ENCODE measurements at places on chromosomes 6 and 20. TPM values are rescaled to one million over a fixed set of nuclear protein-coding genes. Genes with fewer than 3 reads are reported as not detected.

GRCh38 chr20:50920997-50921396 is 10.2 kb downstream of the ADNP start:
- peak; percentile 41 for DNase-seq

GRCh38 chr6:75113446-75113845 is 92.4 kb downstream of the COL12A1 start:
- DNase-seq = peak; percentile 46

GRCh38 chr6:50966532-50966931 is 147.9 kb downstream of the TFAP2B start:
- DNase-seq = no peak

- DNase-seq = no peak
Measured at GRCh38 chr6:150492507-150492906, 107.2 kb upstream of the PLEKHG1 start.

DNA sequence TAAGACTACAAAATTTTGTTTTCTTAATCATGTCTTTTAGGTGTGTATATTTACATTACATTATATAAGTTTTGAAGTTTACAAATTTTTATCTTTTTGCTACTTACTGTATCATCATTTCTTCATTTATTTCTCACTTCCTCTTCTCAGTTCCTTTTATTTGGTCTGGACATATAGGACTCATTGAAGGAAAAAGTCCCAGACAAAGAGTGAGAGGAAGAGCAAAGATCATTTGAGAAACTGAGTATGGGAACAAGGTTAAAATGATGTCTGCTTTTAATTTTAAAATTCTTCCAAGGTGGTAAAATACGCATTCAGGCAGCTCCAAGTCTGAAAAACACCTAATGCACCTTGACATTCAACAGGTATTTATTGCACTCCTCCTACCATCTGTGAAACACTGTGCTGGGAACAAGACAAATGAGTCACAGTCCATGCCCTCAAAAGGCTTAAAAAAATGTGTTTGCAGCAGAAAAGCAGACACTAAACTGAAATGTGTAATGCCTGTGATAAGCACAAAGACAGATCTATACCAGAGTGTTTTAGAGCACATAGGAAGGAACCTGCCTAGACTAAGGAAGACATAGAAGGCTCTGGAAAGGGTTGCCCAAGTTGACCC is 63.2 kb downstream of the PKIB start:
- peak; percentile 5 for DNase-seq

DNA sequence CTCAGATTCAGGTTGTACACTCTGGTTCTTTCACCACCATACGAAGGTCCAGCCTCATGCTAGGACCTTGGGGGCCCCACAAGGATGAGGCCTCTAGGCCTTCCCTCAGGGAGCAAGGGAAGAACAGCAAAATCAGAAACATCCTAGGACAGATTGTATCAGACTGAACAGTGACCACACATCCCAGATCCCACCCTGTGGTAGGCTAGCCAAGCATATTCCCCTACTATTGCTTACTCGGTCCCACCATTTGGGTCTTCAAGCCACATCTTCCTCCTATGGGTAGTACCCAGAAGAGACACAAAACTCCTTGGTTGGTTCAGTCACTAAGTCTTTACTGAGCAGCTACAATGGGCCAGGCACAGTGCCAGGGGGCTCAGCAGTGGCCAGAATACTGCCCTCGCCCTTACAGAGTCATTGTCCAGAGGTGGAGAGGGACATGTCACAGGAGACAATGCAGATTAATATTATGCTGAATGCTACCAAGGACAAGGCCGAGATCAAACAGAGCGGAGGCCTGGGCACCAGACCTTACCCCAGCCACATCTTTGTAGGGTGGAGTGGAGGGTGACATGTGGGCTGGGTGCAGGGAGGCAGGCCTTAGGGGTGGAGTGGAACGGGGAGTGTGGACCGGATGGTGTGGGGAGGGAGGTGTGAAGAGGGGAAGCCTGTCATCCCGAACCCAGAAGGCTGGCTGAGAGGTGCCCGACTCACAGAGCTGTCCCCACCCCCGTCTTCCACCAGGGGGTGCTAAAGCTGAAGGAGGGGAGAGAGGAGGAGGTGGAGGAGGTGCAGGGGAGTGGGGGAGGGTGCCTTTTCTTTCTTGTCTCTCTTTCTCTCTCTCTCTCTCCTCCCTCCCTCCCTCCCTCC is 6.8 kb upstream of the MAPK13 start:
- peak; percentile 83 for DNase-seq

Gene C20orf202
- total RNA-seq = 0.35 TPM

All from muscle of leg (tissue), 16 donors.